ENCODE measurements at places on chromosomes 11 and 22. TPM values are rescaled to one million over a fixed set of nuclear protein-coding genes. Genes with fewer than 3 reads are reported as not detected.

The ACTN3 gene
- total RNA-seq: not detected

The CRYAB gene
- 203 TPM for total RNA-seq

The TNNT3 gene
- total RNA-seq: 1.00 TPM

The MPPED2 gene
- total RNA-seq: 22.2 TPM

The C11orf42 gene
- 1.1 TPM for total RNA-seq

The EIF3D gene
- total RNA-seq: 233 TPM

The CARD18 gene
- not detected for total RNA-seq

The ANO3 gene
- 50.2 TPM for total RNA-seq

The CLDN5 gene
- 0.97 TPM for total RNA-seq

The PNPLA3 gene
- total RNA-seq: 8.2 TPM

The TAF6L gene
- total RNA-seq: 12.3 TPM

The UFD1 gene
- 44.0 TPM for total RNA-seq

- no peak for ATAC-seq
Observed at GRCh38 chr11:101453682-101454081, 130.1 kb downstream of the TRPC6 start.

GRCh38 chr11:113023228-113023627, 62.0 kb downstream of the NCAM1 start:
- no peak for ATAC-seq

- ATAC-seq: no peak
Observed at GRCh38 chr11:120317689-120318480, 7.2 kb upstream of the TLCD5 start.

- peak; percentile 19 for ATAC-seq
Observed at GRCh38 chr22:19959587-19960490, 18.2 kb upstream of the TXNRD2 start.

DNA sequence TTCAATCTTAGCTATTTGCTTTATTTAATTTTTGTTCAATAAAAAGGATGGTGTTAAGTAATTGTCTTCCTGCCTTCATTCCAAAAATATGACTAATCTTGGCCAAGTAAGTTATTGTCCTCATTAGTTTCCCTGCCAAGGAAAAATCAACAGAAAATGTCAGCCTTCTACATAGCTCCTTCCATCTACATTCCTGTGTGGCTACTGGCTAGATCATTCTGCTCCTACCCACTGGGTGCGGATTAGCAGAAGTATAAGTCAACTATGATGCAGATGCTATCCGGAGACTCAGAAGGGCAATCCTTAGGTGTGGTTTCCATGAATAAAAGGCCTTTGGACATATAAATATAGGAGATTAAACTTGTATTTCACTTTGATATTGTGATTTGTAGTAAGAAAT, 154.4 kb downstream of the SBF2 start:
- ATAC-seq: peak; percentile 100

DNA sequence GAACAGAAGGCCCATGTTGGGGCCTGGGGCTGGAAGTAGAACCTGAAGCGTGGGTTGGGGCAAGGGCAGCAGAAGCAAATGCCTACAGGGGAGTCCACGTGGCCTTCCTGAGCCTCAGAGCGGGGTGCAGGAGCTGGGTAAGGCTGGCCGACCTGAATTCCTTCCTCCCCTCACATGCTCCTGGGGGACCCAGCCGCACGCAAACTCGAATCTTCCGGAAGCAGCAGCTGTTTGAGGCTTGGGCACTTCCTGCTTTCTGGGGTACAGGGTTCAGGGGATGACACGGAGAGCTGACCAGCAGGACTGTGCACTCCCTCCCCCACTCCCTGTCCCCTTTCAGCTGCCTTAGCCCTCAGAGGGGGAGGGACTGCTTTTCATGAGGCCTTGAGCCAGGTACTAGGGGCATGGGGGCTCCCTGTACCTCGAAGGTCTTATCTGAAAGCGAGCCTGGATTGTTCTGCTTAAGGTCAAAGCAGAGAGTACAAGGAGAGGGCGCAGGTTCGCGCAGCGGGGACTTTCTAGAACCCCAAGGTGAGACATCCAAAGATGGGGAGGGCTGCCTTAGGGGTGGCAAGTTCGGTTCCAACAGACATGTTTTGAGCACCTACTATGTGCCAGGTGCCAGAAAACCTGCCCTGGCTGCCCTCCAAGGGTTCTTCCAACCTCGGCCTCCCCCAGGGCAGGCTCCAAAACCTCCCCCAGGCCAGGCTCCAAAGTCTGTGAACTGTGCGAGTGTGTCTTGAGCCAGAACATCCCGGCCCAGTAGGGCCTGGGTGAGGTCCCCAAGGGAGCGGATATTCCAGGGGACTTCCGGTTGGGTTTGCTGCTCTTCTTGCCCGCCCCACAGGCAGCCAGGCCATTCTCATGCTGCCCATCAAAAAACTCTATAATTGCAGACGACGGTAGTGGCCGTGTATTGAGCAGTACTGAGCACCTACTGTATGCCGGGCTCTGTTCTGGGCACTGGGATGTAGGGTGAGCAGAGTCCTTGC, 1.7 kb downstream of the NCF4 start:
- ATAC-seq: no peak

- ATAC-seq: peak; percentile 91
Observed at GRCh38 chr11:235997-236773, at the start of gene SIRT3. Gene SIRT3, minus strand, starts transcription at chr11:236342. Its CDS starts 14 bp downstream, at chr11:236328.

GRCh38 chr11:45110562-45110961, 35.9 kb upstream of the PRDM11 start:
- peak; percentile 73 for ATAC-seq

DNA sequence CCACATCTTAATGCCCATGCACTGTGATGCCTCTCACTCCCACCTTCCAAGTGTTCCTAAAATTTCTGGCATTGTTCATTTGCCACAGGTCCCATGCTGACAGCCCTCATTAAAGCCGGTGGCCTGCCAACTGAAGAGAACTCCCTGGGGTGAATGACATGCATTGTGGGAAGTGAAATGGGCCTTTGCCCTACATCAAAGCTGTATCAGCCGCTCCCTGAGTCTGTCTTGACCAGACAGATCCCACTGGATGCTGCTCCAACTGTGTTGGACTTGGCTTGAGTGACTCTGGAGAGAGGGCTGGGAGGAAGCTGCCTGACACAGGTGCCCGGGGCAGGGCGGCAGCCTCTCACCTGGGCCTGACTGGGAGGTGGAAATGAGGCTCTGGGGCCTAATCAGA, 8.8 kb upstream of the SEC14L4 start:
- ATAC-seq: no peak

DNA sequence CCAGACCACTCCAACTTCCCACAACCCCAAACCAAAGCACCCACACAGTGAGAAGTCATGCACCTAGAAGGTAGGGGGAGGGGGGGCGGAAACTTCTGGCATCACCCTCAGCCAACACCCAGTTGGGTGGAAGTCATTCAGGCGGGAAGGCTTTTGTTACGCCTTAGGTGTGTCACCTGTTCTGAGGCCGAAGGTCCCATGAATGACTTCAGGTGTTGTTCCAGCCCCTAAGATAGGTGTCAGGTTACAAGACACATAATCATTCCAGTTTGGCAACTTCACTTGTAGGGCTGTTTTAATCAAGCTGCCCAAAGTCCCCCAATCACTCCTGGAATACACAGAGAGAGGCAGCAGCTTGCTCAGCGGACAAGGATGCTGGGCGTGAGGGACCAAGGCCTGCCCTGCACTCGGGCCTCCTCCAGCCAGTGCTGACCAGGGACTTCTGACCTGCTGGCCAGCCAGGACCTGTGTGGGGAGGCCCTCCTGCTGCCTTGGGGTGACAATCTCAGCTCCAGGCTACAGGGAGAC, at the start of gene TMPRSS4:
TSS of gene TMPRSS4 (plus strand) at position 325 of the 528 bp plus-strand sequence. CDS start 225 bp downstream, outside the sequence.
- no peak for ATAC-seq

- ATAC-seq: no peak
Observed at GRCh38 chr11:45655012-45655283, 10.5 kb downstream of the CHST1 start.

DNA sequence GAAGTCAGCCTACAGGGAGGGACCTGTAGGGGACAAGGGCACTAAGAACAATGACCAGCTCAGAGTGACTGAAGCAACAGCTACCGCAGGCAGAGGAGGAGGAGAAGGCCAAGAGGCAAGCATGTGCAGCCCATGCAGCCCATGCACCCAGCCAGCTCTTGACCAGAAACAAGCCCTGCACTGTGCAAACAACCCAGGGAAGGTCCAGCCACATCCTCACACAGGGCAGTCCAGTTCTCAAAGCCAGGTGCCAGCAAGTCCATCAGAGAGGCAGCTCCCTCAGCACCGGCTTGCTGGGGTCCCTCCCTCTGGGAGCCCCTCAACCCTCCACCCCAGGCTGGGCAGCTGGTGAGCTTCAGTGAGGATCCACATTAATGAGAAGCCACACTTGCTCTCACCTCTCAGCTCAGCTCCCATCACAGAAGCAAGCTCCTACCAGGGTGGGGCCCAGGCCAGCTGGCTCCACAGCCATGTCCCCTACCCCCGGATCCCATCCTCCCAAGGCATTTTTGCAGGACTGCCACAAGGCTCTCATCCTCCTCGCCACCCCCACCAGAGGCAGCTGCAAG, 7.1 kb downstream of the DGCR2 start:
- ATAC-seq: no peak

GRCh38 chr11:3604167-3604566, 37.6 kb downstream of the ART5 start:
- ATAC-seq: no peak

DNA sequence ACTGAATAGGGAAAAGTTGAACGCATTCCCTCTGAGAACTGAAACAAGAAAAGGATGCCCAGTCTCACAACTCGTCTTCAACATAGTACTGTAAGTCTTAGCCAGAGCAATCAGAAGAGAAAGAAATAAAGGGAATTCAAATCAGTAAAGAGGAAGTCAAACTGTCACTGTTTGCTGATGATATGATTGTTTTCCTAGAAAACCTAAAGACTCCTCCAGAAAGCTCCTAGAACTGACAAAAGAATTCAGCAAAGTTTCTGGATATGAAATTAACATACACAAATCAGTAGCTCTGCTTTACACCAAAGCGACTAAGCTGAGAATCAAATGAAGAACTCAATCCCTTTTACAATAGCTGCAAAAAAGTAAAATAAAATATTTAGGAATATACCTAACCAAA, 471.2 kb upstream of the CNTN5 start:
- ATAC-seq: no peak

Data from motor neuron (in vitro differentiated cells).